Stimulated activated CD4-positive, alpha-beta T cell treated with anti-CD3 and anti-CD28 coated beads, Interleukin-1b, Interleukin-23, amount 100 ng/mL, for 1 hour (primary cell): ENCODE measurements at places on chromosomes 12 and 14.

- no peak for DNase-seq
Observed at GRCh38 chr14:91341751-91342154, 75.9 kb downstream of the CCDC88C start.

GRCh38 chr12:60230056-60230455 is 634.2 kb downstream of the SLC16A7 start:
- no peak for DNase-seq

DNA sequence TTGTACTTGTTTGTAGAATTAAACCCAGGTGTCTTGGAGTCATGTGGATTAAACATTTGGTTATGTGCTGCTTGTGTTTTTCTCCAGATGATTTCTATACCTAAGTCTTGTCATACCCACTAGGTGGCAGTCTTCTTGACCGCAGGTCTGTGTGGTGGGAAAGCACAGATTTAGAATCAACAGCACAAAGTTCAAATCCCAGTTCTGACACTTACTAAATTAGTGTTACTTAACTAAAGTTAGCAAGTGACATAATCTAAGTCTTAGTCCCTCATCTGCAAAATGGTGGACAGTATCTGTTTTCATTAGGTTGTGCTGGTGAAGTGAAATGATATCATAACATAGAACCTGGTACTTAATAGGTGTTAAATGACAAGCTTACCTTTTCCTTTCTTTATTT is 151.0 kb upstream of the ARHGAP5 start:
- DNase-seq = no peak

GRCh38 chr14:102726191-102726949 is 50.9 kb upstream of the TRAF3 start:
- no peak for DNase-seq

DNA sequence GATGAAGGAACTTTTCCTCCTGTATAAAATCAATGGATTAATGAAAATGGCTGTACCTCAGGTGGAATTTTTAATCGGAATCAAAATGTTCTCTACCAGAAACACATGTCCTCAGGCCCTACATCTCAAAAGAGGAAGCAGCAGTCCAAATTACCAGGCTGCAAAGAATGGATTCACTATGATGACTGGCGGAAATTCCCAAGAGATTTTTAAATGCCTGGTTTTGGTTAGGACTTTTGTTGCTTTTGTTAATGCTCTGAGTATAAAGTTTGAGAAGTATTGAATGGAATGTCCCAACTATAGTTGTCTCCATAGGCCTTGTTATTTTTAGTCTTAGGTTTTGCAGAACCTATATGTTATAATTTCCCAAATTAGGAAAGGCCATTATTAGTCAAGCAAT is 11.2 kb upstream of the IFNG start:
- DNase-seq = no peak
